ENCODE measurements at places on chromosomes 1 and 21.
A peak's percentile ranks its signal among the peaks of the same experiment; 100 is the strongest.

GRCh38 chr21:43333298-43334062 is 93.5 kb downstream of the SIK1 start:
- no peak for DNase-seq

DNA sequence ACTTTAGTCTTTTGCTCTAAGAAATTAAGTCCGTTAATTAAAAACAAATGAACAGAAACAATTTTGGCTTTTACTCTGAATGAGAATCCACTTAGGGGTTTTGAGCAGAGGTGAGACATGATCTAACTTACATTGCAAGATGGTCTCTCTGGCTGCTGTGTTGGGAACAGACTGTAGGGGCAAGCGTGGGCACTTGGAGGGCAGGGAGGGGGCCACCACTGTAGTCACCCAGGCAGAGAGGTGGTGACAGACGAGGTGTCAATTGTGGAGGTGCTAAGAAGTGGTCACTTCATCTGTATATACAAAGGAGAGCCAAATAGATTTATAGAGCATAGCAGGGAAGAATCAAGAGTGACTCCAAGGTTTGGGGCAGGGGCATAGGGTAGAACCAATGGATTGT is 71.1 kb upstream of the IRF2BP2 start:
- no peak for DNase-seq

DNA sequence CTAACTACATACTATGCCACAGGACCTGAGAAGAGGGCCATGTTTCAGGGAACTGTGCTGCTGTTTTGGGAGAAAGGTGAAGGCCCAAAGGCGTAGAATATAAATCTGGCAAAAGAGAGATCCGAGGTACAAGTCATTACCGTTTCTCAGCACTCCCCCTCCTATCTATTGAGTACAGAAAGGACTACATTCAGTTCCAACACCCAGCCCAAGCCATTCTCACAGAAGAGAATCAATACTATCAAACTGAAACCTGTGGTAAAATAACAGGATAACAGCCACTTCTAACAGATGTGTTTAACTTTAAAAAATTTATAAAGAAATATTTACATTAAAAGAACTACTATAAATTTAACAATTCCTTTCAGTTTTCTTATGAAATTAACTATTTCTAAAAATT is 7.8 kb downstream of the AHCTF1 start:
- no peak for DNase-seq

DNA sequence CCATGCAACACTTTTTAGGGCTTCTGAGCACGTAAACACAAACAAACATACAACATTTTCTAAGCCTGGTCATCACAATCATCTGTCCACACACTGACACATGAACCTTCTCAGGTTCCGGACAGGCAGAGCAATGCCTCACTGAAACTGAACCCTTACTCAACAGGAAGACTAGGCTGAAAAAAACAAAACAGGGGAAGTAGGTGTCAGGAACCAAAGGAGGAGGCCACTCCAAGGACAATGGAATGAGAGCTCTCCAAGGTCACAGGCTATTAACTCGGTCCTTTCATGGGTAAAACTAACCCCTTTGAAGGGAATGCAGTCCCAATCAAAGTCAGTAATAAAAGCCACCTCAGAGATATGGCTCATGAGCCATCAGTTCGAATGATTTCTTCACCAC is 76.6 kb downstream of the FAM78B start:
- no peak for DNase-seq

- DNase-seq, result no peak
These were observed 17.2 kb downstream of the PKN2 start for GRCh38 chr1:88701275-88701674.

GRCh38 chr1:22861764-22862440 is 110.8 kb downstream of the LACTBL1 start:
- DNase-seq, result no peak

DNA sequence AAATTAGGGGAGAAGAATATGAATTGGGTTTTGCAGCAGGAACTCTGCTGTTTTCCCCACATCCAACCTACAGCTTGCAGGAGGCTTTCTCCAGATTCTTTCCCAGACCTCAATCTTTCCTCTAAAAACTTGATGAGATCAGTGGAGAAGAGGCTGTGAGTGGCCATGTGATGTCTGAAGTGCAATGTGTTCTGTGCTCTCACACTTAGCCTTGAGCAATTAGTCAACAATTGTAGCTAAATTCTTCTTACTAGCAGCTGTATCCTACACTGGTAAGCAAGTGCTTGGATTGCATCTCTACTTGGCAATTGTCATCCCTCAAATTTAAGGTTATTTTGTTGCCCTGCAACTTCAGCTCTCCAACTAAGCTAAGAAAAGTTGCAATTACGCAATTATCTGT is 807.3 kb upstream of the RGS18 start:
- no peak for DNase-seq

DNA sequence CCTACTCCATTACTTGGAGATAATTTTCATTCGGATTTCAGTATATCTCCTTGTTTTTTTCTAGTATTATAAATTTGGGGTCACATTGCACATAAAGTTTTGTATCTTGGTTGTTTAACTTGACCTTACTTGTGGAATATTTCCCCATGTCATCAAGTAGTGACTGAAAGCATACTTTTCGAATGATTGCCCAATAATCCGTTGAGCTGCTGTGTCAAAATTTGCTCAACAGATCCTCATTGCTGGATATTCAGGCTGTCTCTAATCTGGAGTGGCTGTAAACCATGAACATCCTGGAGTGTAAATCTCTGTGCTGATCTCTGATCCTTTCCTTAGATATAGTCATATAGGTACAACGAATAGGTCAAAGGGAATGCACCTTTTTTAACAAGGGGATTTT is 4.9 kb downstream of the NIPAL3 start:
- no peak for DNase-seq

GRCh38 chr1:198607714-198608113 is 31.1 kb upstream of the PTPRC start:
- no peak for DNase-seq

DNA sequence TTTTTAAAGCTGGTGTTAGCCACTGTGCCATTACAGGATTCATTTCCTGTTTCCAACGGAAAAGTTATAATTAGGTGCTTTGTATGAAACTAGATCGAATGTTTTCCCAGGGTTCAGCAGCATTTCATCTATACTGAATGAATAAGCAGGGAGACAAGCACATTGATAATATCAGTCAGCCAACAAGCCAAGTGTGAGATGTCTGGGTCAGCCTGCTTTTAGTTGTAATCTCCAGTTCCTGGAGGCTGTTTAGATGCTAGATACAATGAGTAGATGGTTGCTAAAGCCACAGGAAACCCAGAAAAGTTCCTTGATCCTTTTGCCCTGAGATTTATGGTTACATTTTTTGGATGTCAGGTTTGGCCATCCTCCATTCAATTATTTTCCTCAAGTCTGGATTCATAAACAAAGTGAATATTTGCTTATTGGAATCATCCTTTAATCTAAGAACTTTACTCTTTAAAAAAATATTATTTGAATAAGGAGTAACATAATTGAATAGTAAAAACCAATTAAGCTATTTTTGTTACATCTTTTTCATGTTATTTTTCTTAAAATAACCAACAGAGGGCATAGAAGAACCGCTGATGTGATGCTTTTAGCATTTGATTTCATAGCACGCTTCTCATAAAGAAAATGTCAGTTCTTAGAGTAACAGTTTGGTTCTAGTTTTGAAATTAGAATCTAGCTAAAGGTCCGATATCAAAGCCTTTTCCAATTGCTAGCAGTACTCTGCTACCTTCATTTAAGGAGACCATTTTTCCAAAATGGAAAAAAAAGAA is 76.6 kb downstream of the HSPA13 start:
- DNase-seq, result no peak

DNA sequence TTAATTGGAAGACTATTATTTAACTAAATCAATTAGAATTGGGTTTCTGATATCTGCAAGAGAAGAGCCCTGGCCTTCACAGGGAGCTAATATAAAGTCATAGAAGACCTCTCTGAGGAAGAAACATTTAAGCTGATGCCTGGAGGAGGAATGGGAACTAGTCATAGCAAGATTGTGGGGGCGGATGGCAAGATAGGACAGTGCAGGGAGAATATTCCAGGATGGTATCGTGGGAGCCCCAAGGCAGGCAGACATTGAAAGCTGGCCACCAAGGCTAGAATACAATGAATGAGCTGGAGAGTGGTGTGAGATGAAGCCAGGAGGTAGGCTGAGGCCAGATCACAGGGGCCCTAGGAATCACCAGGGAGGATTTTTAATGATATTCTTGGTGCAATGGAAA is 20.8 kb upstream of the MYSM1 start:
- DNase-seq, result no peak

GRCh38 chr21:16287046-16287445 is 557.3 kb downstream of the USP25 start:
- no peak for DNase-seq

GRCh38 chr1:56533197-56533596 is 46.2 kb downstream of the PLPP3 start:
- DNase-seq, result no peak

DNA sequence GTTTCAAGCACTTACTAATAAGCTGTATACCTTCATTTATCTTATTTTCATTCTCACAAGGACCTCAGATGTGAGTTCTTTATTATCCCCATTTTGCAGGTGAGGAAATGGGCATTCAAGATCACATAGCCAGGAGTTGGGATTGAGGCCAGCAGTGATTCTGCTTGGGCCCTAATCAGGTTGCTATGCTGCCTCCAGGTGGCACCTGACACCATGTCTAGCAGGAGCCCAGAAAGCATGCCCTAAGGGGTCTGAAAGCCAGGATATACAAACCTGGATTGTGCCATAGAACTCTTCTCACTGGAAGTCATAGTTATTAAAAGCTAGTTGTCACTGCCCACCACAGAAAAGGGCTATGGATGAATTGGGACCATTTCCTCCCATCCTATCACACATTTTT is 61.1 kb downstream of the FYB2 start:
- DNase-seq, result no peak

DNA sequence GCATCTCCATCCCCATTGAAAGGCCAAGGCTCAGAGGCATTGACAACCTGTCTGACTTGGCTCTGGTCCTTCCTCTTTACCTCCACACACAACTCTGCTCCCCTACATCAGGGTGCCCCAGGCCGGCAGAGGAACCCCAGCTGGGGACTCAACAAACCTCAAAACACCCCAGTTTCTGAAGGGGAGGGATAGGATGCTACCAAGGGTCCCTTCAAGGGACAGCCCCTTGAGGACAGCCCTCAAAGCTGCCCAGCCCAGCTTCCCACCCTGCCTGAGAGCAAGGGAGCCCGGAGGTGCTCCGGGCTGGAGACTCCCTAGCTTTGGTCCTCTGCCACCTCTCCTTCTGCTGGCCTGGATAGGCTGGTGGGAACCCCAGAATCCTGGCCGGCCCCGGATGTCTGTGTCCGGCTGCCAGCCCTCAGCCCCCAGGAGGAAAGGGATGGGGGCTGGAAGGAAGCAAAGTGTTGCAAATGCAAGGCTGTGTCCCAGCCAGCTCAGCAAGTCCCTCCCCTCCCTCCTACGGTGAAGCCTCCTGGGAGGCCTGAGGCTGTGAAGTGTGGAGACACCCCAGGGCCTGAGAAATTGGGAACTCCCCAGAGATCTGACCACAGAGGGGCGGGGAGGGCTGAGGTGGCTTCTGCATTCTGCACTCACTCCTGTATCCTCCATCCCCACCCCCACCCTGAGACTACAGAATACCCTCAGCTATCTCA is 1.1 kb upstream of the MARCKSL1 start:
- DNase-seq, result peak; percentile 67

- DNase-seq, result no peak
These were observed 2.8 kb upstream of the FNDC5 start for GRCh38 chr1:32873484-32873883.

DNA sequence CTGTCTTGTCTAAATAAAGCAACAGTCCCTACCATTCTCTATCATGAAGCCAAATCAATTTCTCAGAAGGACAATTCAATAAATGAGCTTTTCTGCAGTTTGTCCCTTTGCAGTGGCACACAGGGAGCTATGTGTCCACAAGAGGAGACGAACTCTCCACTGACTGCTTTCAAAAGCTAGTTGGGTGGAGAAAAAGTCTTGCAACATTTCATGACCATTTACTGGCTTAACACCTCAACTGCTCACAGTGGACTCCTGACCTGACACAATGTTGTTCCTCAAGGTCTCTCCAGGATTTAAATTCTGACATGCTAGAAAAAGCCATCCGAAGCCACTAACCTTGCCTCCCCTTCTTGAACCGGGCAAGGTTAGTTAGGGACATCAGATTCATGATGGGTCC is 111.7 kb downstream of the TIAM1 start:
- DNase-seq, result no peak

DNA sequence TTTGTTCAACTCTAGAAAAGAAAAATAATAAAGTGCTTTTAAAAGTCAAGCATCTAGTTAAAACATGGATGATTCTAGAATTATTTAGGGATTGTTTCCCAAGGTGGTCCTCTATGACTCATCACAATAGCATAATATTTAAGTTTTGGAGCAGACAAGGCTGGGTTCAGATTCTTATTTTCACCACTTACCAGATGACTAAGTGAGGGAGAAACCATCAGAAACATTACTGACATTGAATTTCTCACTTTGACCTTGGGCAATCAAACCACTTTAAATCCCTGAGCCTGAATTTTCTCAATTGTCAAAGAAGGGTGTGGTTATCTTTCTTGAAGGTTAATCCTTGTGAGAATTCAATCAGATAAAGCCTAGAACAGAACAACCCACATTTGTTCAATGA is 102.5 kb upstream of the PTGFR start:
- DNase-seq, result no peak

DNA sequence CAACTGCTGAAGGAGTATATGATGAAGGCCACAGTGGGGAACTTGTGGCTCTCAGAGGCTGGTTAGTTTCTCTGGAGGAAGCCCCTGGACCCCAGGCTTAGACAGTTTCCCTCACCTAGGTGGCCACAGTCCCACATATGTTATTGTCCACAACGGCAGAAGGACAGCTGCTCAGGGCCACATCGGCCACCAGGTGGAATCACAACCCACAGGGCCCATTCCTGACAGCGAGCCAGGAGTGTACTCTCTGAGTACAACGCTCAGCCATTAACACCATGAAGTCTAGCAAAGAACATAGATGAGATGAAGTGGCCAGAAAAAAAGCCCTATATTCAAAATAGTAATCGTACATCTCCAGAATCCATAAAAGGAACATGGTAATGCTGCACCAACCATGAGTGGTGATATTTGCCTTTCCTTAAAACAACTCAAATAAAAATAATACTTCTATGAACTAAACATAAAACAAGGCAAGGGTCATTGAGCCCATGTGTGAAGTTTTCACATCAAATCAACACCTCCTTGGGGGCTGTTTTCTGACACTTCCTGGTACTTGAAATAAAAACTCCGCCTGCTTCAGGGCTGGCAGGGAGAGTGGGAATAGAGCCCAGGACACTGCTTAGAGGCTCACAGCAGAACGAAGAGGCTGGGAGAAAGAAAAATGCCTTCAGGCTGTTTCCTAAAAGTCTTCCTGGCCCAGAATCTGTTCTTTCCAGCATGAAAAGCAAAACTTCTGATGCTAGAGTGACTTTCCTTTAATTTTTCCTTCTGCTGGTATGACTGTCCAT is 383.3 kb downstream of the HHAT start:
- DNase-seq, result no peak

DNA sequence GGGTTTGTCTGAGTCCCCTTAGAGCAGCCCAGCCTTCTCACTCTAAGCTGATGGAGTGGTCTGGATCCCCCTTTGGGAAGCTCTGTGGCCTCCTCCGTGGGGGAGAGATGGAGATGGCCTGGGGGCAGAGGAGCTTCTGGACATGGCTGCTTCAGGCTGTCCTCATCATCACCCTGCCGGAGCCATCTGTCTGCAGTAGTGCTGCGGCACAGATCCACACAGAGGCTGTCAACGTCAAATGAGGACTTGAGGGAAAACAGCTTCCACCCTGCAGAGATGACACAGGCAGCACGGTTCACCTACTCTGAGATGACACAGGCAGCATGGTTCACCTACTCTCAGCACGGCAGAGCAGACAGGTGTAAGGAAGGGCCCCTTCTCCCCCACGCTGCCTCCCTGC is 134.3 kb downstream of the IGSF21 start:
- no peak for DNase-seq
